ENCODE measurements at places on chromosomes 5 and 9. TPM values are rescaled to one million over a fixed set of nuclear protein-coding genes. Genes with fewer than 3 reads are reported as not detected.

DNA sequence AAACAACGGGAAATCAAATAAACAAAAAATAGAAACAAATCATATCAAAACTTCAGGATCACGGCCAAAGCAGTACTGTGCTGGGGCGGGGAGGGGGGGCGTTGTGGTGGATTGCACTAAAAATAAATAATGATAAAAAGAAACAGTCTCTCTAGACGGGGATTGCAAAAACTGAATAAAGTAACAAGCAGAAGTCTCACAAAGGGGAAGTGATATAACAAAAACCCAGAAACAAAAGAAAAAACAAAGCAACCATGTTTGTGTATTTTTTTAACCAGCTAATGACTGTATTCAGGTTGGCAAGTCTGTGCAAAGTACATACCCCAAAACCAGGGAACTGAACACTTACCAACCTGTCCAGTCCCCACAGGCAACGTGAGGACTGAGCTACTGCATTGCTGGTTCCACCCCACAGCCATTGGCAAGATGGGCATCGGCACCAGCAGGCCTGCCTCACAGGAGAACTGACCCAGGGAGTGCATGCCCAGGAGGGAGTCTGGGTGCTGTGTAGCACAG lies 24.1 kb downstream of the BICD2 start:
- H3K27ac ChIP-seq, result no peak overlapping the region
- no peaks in the 10 kb centered on the region for H3K36me3 ChIP-seq
- peaks cover 6% of the 10 kb centered on the region for H3K4me1 ChIP-seq
- H3K27me3 ChIP-seq, result no peaks in the 10 kb centered on the region

DNA sequence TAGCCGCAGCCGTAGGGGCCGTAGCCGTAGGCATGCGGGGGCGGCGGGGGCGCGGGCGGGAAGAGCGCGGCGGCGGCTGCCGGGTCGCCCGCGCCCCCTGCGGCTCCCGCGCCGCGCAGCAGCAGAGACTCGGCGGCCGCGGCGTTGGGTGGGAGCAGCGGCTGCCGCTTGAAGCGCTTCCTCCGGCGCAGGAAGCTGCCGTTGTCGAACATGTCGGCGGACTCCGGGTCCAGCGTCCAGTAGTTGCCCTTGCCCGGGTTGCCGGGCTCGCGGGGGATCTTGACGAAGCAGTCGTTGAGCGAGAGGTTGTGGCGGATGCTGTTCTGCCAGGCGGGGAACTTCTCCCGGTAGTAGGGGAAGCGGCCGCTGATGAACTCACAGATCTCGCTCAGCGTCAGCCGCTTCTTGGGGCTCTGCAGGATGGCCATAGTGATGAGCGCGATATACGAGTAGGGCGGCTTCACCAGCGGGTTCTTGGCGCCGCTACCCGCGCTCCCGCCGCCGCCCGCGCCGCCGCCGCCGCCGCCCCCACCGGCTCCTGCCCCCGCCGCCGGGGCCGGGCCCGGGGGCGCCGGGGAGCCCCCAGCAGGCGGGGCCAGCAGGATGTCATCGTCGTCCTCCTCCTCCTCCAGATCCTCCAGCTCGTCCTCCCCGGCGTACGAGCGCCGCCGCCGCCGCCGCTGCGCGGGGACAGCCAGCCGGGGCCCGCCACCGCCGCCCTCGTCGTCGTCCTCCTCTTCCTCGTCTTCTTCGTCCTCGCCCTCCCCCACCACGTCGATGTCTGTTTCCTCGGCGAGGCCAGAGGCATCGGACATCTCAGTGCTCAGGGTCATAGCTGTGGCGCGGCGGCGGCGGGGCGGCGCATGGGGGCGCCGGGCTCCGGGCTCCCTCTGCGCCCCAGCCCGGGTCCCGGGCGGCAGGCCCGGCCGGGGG lies 781 bp downstream of the FOXD1 start:
- H3K27me3 ChIP-seq, result peaks cover 96% of the 10 kb centered on the region
- H3K27ac ChIP-seq, result no peak overlapping the region
- H3K4me3 ChIP-seq, result peak overlapping the region; percentile 55

DNA sequence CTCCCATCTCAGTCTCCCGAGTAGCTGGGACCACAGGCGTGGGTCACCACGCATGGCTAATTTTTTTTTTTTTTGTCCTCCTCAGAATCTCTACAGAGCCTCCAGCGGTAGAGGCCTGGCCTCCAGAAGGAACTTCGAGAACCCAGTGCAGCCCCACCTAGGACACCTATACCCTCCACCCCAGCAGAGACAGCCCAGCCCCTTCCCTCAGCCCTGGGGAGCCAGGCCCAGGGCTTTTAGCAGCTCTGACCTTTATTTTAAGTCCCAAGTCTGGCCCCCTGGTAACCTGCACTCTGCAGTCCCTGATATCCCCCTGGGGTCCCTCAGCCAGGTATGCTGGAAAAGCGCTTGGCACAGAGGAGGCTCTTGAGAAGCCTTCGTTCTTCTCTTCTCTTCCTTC lies 5.2 kb downstream of the GLIPR2 start:
- no peaks in the 10 kb centered on the region for H3K36me3 ChIP-seq
- DNase-seq, result no peak
- no peak overlapping the region for H3K27ac ChIP-seq
- H3K4me1 ChIP-seq, result peaks cover 9% of the 10 kb centered on the region

DNA sequence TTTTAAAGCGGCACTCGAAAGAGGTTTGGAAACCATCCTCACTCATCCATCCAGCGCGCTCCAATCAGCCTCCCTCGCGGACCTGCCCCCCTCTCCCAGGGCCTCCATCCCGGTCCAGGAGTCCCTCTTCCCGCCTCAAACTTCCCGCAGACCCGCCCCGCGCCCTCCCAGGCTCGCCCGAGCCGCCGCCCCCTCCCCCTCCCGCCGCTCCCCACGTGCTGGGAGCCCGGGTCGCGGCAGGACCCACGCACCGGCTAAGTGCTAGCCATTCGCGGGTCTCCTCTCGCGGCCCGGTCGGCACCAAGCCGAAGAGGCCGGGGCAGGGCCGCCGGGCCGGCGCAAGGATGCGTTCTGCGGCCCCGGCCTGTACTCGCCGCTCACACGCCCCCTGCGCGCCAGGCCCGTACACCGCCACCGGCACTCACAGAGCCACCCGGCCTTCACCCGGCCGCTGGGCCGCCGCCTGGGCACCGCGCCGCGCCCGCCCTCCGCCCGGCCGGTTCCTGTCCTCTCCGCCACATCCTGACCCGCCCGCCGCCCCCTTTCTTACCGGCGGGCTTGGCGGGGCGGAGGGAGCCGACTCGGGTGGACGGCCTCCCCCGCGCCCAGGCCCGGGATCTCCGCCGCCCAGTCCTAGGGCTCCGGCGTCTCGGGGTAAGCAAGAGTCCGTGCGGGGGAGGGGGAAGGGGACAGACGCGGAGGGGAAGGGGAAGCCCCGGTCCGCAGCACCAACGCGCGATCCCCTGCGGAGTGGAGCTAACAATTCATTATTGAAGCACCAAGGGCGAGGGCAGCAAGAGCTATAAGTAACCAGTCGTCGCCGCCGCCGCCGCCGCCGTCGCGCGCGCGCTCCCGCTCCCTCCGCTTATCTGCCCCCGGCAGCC lies 576 bp downstream of the CHD1 start:
- H3K4me1 ChIP-seq, result peaks cover 24% of the 10 kb centered on the region
- peak overlapping the region; percentile 97 for H3K4me3 ChIP-seq
- peak; percentile 80 for DNase-seq
- H3K36me3 ChIP-seq, result peaks cover 28% of the 10 kb centered on the region
- no peaks in the 10 kb centered on the region for H3K27me3 ChIP-seq
- H3K27ac ChIP-seq, result peak overlapping the region; percentile 99

- H3K36me3 ChIP-seq, result no peaks in the 10 kb centered on the region
- no peak overlapping the region for H3K27ac ChIP-seq
- peak; percentile 41 for DNase-seq
These were observed 9.2 kb downstream of the EEIG1 start for GRCh38 chr9:127971357-127972235.

- no peaks in the 10 kb centered on the region for H3K27me3 ChIP-seq
- peaks cover 16% of the 10 kb centered on the region for H3K36me3 ChIP-seq
These were observed 2.3 kb downstream of the MED22 start for GRCh38 chr9:133345596-133345995.

- H3K27ac ChIP-seq, result no peak overlapping the region
- no peak overlapping the region for H3K4me3 ChIP-seq
- H3K36me3 ChIP-seq, result no peaks in the 10 kb centered on the region
- DNase-seq, result peak; percentile 78
- H3K27me3 ChIP-seq, result no peaks in the 10 kb centered on the region
- no peaks in the 10 kb centered on the region for H3K4me1 ChIP-seq
These were observed 76.2 kb upstream of the PTPN3 start for GRCh38 chr9:109574061-109574882.

Gene NRG2
- total RNA-seq, result 0.13 TPM
